ENCODE measurements at places on chromosomes 2 and 18. TPM values are rescaled to one million over a fixed set of nuclear protein-coding genes. Genes with fewer than 3 reads are reported as not detected.

- no peak overlapping the region for H3K4me3 ChIP-seq
- no peak for DNase-seq
- no peak overlapping the region for H3K27ac ChIP-seq
- no peaks in the 10 kb centered on the region for H3K27me3 ChIP-seq
- H3K4me1 ChIP-seq: no peaks in the 10 kb centered on the region
Measured at GRCh38 chr2:14614017-14614416, 18.5 kb upstream of the LRATD1 start.

GRCh38 chr2:171630812-171631626 lies 56.2 kb upstream of the DYNC1I2 start:
- DNase-seq: no peak
- H3K27me3 ChIP-seq: no peaks in the 10 kb centered on the region
- H3K27ac ChIP-seq: no peak overlapping the region

The UGT1A8 gene
- not detected for total RNA-seq

DNA sequence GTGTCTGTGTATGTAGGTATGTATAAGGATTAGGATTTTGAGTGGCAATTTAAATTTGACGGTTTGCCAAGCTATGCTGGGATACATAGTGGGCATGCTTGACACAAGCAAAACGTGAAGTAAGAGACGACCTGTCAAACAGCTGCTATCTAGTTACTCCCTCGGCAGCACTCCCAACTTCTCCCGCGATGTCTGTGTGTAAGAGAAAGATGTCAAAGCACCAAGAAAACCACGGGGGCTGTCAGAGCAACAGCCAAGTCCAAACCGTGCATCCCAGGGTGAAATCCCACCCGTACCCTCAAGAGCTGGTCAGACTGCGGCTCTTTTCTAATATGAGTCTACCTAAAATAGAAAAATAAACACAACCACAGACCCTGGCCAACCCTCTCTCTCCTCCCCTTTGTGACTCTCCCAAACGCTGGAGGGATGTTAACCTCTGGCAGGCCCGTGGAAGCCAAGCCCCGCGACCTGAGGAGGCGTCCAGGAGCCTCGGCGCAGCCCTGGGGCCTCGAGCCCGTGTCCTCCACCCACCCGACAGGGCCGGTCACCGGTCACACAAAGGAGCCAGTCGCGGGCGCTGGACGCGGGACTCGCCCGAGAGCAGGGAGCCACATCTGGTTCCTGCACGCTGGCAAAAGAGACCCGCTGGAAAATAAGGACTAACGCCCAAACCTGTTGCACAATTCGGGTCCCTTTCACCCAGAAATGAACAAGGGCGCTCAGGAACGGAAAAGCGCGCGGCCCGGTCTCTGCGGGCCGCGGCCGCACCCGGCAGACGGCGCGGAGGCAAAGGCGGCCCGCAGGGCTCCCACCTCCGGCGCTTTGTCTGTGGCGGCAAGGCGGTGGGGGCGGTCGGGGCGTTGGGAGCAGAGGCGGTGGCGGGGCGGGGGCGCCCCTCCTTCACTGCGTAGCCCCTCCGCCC lies 925 bp downstream of the SESTD1 start:
- H3K27ac ChIP-seq: no peak overlapping the region
- no peaks in the 10 kb centered on the region for H3K4me1 ChIP-seq
- no peaks in the 10 kb centered on the region for H3K36me3 ChIP-seq
- DNase-seq: peak; percentile 42
- peak overlapping the region; percentile 79 for H3K4me3 ChIP-seq
- H3K27me3 ChIP-seq: no peaks in the 10 kb centered on the region

DNA sequence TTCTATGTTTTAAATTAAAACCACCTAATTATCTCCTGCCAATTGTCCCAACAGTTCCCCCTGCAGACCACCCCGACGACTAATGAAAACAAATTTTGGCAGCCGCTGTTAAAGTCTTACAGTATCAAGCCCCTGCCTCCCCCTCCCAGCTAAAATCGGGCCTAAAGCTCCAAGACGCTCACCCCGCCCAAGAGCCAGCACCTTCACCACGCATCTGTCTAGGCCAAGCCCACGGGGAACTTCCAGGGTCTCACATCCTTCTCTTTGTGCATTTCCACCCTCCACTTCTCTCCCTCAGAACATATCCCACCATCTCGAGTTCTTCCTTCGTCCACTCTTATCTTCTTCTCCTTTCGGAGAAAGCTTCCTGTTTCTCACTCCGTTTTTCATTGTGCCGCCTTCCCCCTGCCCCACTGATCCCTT lies 445 bp downstream of the PRPF40A start:
- no peaks in the 10 kb centered on the region for H3K4me1 ChIP-seq
- H3K4me3 ChIP-seq: peak overlapping the region; percentile 97

GRCh38 chr2:210562091-210562490 lies 5.7 kb downstream of the CPS1 start:
- peaks cover 2% of the 10 kb centered on the region for H3K4me1 ChIP-seq
- DNase-seq: no peak
- H3K27me3 ChIP-seq: no peaks in the 10 kb centered on the region
- no peaks in the 10 kb centered on the region for H3K36me3 ChIP-seq

DNA sequence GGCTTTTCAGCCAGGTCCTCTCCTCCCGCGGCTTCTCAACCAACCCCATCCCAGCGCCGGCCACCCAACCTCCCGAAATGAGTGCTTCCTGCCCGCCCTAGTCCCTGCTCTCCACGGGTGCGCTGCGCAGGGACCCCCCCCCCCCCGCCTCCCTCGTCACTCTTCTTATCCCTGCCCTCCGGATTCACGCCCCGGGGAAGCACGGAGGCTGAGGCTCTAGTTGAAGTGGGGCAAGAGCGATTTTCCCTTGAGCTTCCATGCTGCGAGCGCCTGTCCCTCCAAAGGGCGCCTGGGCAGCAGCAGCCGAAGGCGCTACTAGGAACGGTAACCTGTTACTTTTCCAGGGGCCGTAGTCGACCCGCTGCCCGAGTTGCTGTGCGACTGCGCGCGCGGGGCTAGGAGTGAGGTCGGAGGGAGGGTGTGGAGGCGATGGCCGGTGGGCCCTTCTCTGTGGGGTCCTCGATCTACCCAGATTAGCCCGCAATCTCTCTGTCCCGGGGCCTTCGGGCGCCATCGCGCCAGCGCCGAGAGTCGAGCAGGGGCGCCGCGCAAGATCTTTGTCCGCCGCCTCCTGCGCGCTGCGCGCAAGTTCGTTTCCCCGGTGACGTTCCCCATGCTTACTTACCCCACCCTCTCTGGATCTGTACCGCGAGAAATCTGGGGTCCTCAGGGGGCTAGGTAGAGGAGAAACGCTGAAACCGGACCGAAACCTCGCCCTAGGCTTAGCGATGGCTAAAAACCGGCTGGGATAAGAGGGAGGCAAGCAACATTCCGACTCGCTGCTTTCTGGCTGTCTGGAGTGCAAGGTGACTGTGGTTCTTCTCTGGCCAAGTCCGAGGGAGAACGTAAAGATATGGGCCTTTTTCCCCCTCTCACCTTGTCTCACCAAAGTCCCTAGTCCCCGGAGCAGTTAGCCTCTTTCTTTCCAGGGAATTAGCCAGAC lies 677 bp downstream of the GAD1 start:
- DNase-seq: peak; percentile 51
- peaks cover 2% of the 10 kb centered on the region for H3K4me1 ChIP-seq
- H3K4me3 ChIP-seq: peak overlapping the region; percentile 63
- no peaks in the 10 kb centered on the region for H3K36me3 ChIP-seq
- peaks cover 80% of the 10 kb centered on the region for H3K27me3 ChIP-seq

DNA sequence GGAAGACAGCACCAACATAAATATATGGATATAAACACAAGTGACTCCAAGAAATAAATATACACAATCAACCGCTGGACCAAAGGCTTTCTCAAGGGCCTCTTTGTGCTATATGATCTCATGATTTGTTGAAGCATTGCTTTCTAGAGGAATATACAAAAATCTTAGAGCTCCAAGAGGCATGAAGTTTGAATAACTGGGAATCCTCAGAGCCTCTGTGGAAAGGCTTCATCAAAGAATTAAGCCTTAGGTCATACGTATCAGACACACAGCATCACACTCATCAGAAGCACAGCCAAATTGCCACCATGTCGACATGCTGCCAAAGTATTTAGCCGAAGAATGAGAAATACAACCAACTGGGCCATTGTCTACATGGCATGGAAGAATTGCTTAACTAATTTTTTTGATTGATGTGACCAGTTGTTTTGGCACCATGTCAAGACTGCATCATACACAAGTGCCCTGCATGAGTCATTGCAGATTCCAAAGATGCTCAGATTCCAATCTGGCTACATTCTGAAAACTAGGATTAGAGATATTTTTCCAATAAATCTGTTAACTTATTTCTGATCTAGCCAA lies 860.6 kb upstream of the ZEB2 start:
- H3K36me3 ChIP-seq: no peaks in the 10 kb centered on the region
- no peaks in the 10 kb centered on the region for H3K4me1 ChIP-seq
- H3K27me3 ChIP-seq: no peaks in the 10 kb centered on the region
- H3K27ac ChIP-seq: no peak overlapping the region

- DNase-seq: no peak
- H3K27me3 ChIP-seq: no peaks in the 10 kb centered on the region
- H3K4me1 ChIP-seq: peaks cover 6% of the 10 kb centered on the region
- H3K36me3 ChIP-seq: peaks cover 12% of the 10 kb centered on the region
Measured at GRCh38 chr2:147603447-147603846, 241.4 kb upstream of the ACVR2A start.

GRCh38 chr18:65632236-65632635 lies 118.6 kb upstream of the CDH7 start:
- H3K27ac ChIP-seq: no peak overlapping the region
- no peak overlapping the region for H3K4me3 ChIP-seq
- H3K27me3 ChIP-seq: no peaks in the 10 kb centered on the region
- no peaks in the 10 kb centered on the region for H3K4me1 ChIP-seq
- no peaks in the 10 kb centered on the region for H3K36me3 ChIP-seq
- DNase-seq: no peak

- H3K36me3 ChIP-seq: peaks cover 3% of the 10 kb centered on the region
- peak within 1 kb of the TSS; percentile 99 for H3K4me3 ChIP-seq
- H3K4me1 ChIP-seq: no peaks in the 10 kb centered on the region
- H3K27me3 ChIP-seq: no peaks in the 10 kb centered on the region
- DNase-seq: peak; percentile 91
- H3K27ac ChIP-seq: peak within 1 kb of the TSS; percentile 77
Measured at GRCh38 chr2:138501425-138502254, at the start of gene SPOPL. Gene SPOPL (plus strand): TSS chr2:138501770. CDS start chr2:138550217, 48,447 bp downstream.

DNA sequence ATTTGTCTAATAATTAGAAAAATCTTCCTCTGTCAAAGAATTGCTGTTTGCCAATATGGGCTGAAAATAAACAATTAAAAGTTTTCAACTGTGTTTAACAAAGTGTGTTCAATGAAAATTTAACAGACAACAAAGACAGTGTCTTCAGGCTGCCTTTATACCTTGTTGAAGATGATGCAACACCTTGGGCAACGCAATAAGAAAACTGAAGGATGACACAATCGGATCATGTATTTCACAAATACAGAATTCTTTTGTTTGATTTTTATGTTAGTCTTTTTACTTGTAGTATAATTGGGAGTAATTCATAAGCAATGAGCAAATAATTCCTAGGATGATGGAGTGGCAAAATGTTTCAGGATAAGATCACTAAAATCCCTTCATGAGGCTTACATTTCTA lies 27.8 kb downstream of the CHN1 start:
- H3K36me3 ChIP-seq: 0 out of 2 replicates have a peak, but pooled peaks cover under 1% of the 10 kb centered on the region
- H3K4me1 ChIP-seq: peaks cover 5% of the 10 kb centered on the region
- no peak for DNase-seq
- no peak overlapping the region for H3K4me3 ChIP-seq

- no peak for DNase-seq
- H3K4me3 ChIP-seq: no peak overlapping the region
- peaks cover 2% of the 10 kb centered on the region for H3K4me1 ChIP-seq
- H3K36me3 ChIP-seq: no peaks in the 10 kb centered on the region
- no peak overlapping the region for H3K27ac ChIP-seq
Measured at GRCh38 chr2:207939342-207940108, 85.8 kb downstream of the PLEKHM3 start.

The SH3BP4 gene
- total RNA-seq: 93.8 TPM

The VIT gene
- total RNA-seq: 0.15 TPM

The MATN3 gene
- total RNA-seq: 13.5 TPM

DNA sequence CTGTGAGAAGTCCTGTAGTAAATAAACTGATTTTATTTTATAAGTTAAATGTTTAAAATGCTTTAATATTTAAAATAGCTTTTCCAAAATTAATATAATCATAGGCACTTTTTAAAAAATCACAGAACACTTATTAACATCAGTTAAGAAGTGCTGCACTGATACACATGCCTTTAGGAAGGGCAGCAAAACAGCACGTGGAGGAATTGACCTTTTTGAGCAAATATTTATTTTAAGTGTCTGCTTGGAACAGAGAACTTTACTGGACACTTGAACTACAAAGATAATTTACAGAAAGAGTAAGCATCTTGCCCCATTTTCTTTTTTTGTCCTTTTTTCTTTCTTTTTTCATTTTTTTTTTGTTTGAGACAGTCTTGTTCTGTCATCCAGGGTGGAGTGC lies 87.7 kb upstream of the NARS1 start:
- H3K4me1 ChIP-seq: no peaks in the 10 kb centered on the region
- no peak overlapping the region for H3K4me3 ChIP-seq
- no peak for DNase-seq
- H3K27ac ChIP-seq: no peak overlapping the region

DNA sequence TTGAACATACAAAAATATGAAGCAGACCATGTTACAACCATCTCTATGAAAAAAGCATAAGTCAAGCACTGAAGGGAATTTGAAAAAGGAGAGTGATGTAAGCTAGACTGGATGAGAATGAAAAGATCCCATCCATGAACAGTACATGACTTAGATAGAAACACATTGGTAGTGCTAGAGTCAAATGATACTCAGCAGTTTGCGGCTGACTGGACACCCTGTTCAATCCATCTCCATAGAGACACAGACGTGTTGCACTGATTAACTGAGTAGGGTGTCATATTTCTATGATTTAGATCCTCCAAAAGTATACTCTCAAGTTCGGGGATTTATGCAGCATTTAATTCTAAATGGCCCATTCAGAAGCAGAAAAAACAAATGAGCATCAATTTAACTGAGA lies 674.3 kb upstream of the NRXN1 start:
- H3K27me3 ChIP-seq: no peaks in the 10 kb centered on the region
- no peak for DNase-seq
- no peak overlapping the region for H3K27ac ChIP-seq
- H3K36me3 ChIP-seq: no peaks in the 10 kb centered on the region

The WDSUB1 gene
- 6.2 TPM for total RNA-seq

All from H9 (cell line).